ENCODE measurements at places on chromosomes 2 and 18.

GRCh38 chr2:86297382-86298147 lies 39.9 kb downstream of the REEP1 start:
- no peak for DNase-seq

GRCh38 chr2:200054681-200055468 lies 99.5 kb downstream of the MAIP1 start:
- no peak for DNase-seq

DNA sequence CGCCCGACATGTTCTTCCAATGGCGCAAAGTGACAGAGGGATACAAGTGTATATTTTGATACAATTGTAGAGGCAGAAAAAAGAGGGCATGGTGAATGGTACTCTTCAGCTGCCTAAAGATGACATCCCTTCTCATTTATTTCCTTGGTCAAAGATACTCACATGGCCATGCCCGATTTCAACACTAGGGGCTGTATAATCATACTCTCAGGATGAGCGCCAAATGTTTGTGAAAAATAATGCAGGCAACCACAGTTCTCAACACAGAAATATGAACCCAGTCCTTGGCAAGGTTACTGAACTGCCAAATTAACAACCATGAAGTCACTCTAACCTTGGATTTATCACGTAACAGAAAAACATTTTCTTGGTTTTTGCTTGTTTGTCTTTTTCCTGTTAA lies 204.4 kb downstream of the CCDC102B start:
- no peak for DNase-seq

- no peak for DNase-seq
These were observed 154.0 kb upstream of the NFATC1 start for GRCh38 chr18:79241755-79242154.

DNA sequence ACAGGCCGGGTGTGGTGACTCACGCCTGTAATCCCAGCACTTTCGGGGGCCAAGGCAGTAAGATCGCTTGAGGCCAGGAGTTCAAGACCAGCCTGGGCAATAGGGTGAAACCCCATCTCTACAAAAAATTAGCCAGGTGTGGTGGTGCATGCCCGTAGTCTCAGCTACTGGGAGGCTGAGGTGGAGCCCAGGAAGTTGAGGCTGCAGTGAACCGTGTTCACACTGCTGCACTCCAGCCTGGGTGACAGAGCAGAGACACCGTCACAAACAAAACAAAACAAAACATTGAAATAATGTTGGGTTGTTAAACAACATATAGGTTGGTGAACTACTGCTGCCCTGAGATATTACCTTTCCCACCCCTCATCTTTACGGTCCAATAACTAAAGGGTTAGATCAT lies 48.8 kb upstream of the AGPS start:
- no peak for DNase-seq

DNA sequence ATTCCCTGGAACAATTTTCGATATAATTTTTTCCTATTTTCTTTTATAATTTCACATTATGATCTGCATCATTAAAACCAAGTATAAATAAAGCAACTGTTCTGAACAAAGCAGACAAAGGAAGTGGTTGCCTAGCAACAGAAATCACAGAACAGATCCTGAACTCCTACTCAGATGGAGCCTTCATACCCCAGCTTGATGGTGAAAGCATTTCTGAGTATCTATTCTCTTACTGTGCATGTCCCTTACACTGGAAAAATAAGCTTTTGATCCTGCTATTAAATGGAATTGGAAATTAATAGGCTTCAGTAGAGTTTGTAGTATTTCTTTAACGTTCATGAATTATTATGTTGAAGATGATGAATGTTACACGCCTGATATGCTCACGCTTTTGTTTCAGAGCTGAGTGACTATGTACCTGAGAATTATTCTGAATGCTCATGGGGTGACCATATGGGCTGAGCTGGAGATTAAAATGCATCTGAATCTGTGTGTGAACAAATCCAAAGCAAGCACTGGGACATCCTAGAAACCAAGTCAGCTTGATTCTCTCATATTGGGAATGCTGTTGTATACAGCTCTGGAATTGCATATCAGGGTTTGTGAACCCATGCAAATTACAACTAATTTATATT lies 254.0 kb downstream of the KCNJ3 start:
- no peak for DNase-seq

DNA sequence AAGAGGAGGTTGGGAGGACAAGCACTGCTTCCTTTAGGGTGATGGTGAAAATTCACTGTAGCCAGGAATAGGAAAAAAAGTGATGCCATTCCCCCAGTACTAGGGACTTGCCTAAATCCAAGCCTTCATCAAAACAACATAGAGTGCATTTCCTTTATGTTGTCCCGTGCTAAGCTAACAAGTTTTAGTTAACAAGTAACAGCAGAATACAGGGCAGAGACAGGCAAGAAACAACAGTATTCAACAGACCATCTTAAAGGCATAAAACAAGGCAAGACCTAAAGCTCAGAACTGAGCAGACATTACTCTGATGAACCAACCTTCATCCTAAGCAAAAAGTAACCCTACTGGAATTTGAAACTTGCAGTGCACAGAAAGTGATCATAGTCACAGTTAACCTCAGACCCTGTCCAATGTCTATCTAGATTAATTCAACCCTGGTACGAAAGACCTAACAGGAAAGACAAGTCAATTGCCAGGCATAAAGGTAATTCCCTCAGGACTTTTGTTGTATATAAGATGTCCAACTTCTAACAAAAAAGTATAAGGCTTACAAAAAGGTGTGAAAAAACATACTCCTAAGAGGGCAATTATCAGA lies 34.4 kb upstream of the GALNT1 start:
- no peak for DNase-seq

DNA sequence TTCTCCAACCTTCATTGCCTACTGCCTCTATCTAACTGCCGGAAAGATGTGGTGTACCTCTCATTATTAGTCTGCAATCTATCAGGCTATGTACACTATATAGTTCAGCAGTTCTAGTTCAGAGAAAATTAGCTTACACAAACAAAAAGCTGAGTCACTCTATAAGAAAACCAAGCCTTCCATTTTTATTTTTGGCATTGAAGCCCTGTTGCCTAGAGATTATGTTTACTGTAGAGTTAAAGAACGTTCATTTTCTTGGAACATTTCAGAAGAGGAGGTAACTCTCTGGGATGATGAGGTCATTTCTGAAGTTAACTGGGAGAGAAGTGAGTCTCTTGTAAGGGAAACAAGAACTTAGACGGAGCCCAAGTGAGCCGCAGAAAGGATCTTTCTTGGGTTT lies 133.5 kb downstream of the FAM124B start:
- DNase-seq, result no peak

GRCh38 chr18:27361477-27361876 lies 176.4 kb upstream of the CHST9 start:
- no peak for DNase-seq
